ENCODE measurements at places on chromosomes 12 and 14. TPM values are rescaled to one million over a fixed set of nuclear protein-coding genes. Genes with fewer than 3 reads are reported as not detected.

GRCh38 chr12:103955811-103956508 is 9.7 kb upstream of the TDG start:
- peaks cover 2% of the 10 kb centered on the region for H3K4me1 ChIP-seq
- peak overlapping the region; percentile 64 for H3K4me3 ChIP-seq
- H3K27ac ChIP-seq: peak overlapping the region; percentile 80
- H3K27me3 ChIP-seq: no peaks in the 10 kb centered on the region
- H3K36me3 ChIP-seq: peaks cover 14% of the 10 kb centered on the region

The GDF11 gene
- 2.2 TPM for polyA plus RNA-seq

- no peaks in the 10 kb centered on the region for H3K4me1 ChIP-seq
- no peaks in the 10 kb centered on the region for H3K36me3 ChIP-seq
- H3K27me3 ChIP-seq: no peaks in the 10 kb centered on the region
- no peak for DNase-seq
- no peak overlapping the region for H3K4me3 ChIP-seq
These were observed 218.6 kb upstream of the FOXN3 start for GRCh38 chr14:89635615-89636014.

DNA sequence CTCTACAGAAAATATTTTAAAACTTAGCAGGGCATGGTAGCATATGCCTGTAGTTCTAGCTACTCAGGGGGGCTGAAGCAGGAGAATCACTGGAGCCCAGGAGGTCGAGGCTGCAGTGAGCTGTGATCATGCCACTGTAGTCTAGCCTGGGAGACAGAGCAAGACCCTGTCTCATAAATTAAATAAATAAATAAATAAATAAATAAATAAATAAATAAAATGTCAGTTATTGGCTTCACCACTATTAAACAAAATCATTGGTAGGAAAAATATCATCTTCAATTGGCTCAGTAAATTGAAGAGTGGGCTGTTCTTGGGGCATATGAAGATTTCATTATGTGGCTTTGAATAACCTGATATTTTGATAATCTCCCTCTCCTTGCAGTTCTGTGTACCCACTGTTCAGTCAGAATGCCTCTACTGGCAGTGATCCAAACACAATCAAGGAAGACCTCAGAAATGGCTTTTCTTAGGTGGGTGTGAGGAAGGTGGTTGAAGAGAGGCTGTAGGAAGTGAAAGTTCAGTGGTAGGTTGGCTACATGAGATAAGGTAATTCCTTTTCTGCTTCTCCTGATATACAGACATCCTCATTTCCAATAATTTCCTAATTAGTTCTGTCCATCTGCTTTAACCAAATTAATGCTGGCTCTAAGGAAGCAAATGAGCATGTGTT is 175.8 kb downstream of the MSRB3 start:
- no peaks in the 10 kb centered on the region for H3K4me1 ChIP-seq
- no peaks in the 10 kb centered on the region for H3K36me3 ChIP-seq
- no peak overlapping the region for H3K27ac ChIP-seq
- no peak overlapping the region for H3K4me3 ChIP-seq
- no peaks in the 10 kb centered on the region for H3K27me3 ChIP-seq

GRCh38 chr14:104743461-104744380 is 9.2 kb upstream of the SIVA1 start:
- H3K4me3 ChIP-seq: no peak overlapping the region
- DNase-seq: no peak
- H3K36me3 ChIP-seq: no peaks in the 10 kb centered on the region
- no peaks in the 10 kb centered on the region for H3K27me3 ChIP-seq
- no peak overlapping the region for H3K27ac ChIP-seq

- H3K4me1 ChIP-seq: peaks cover 39% of the 10 kb centered on the region
- no peaks in the 10 kb centered on the region for H3K36me3 ChIP-seq
- H3K4me3 ChIP-seq: no peak overlapping the region
- H3K27me3 ChIP-seq: no peaks in the 10 kb centered on the region
- DNase-seq: no peak
These were observed 15.3 kb upstream of the KRT80 start for GRCh38 chr12:52207106-52207505.

DNA sequence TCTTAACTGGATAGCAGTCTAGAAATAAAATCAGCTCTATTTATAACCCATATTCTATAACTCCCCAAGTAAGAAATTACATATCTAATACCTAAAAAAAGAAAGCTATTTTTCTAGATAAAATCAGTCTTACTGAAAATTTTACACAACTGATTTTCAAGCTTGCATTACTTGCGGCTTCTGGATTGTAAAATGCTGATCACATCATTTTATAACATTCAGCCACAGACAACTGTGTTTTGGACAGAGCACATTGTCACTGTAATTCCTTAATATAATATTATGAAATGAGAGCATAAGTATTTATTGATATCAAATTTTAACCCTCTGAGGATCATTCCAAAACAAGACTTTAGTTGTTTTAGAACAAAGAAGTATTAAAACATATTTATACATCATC is 78.5 kb upstream of the ARID2 start:
- H3K4me3 ChIP-seq: no peak overlapping the region
- no peaks in the 10 kb centered on the region for H3K27me3 ChIP-seq
- no peaks in the 10 kb centered on the region for H3K4me1 ChIP-seq
- no peaks in the 10 kb centered on the region for H3K36me3 ChIP-seq

The RBP5 gene
- 5.1 TPM for polyA plus RNA-seq

The SLC25A21 gene
- polyA plus RNA-seq: 1.4 TPM

The PSMD9 gene
- 80.5 TPM for polyA plus RNA-seq

The KHNYN gene
- polyA plus RNA-seq: 21.3 TPM

The PLBD2 gene
- 32.4 TPM for polyA plus RNA-seq

The LRRC10 gene
- not detected for polyA plus RNA-seq

DNA sequence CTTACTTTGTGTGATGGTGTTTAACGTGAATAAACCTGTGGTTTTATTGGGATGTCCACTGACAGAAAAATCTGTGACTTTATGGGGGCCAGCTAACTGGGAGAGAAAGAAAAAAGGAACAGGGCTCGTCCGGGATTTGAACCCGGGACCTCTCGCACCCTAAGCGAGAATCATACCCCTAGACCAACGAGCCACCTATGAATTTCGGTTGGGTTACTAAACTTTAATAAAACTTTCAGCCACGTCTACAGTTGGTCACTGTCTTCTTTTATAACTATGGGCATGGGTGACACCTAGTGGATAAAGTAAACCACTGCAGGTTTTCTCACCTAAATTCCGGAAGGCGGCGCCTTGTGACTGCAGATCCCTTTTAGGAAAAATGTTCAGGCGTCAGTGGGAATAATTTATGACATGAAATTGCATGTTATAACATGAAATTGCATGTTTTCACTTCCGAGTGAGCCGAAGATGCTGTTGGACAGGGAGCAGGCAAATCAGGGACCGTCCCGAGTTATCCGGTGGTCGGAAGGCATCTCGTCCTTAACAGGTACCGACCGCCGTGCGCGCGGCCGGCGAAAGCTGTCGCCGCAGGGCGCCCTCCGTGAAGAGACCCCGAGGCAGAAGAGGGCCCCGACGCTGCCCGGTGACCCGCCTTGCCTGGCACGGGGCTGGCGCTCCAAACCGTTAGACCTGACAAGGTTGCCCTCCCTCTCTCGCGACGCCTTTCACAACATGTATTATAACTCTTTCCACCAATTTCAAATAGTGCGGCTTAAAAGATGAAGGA is 18.2 kb upstream of the RNASE12 start:
- no peaks in the 10 kb centered on the region for H3K4me1 ChIP-seq
- no peaks in the 10 kb centered on the region for H3K36me3 ChIP-seq
- H3K4me3 ChIP-seq: peak overlapping the region; percentile 80
- DNase-seq: peak; percentile 88
- no peaks in the 10 kb centered on the region for H3K27me3 ChIP-seq

GRCh38 chr12:43337571-43338444 is 214.2 kb downstream of the ADAMTS20 start:
- H3K36me3 ChIP-seq: no peaks in the 10 kb centered on the region
- H3K27me3 ChIP-seq: no peaks in the 10 kb centered on the region
- DNase-seq: no peak

DNA sequence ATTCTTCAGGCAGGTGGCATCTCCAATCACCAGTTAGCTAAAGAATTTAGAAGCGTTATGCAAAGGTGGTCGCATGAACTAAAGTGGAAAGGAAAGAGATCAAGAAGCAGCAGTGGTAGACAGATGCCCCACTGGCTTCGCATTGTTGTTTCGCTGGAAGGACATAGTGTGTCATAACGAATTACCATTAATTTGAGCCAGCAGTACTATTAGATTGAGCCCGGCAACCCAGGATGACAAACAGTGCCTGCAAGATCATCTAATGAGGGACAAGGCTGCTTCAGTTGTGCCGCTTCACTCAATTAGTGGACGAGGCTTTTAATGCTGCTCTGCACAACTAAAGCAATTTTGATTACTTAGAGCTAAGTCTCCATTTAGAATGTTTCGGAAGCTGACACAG is 274.5 kb upstream of the SOX5 start:
- no peak for DNase-seq
- no peak overlapping the region for H3K27ac ChIP-seq
- no peaks in the 10 kb centered on the region for H3K27me3 ChIP-seq
- no peaks in the 10 kb centered on the region for H3K4me1 ChIP-seq
- no peak overlapping the region for H3K4me3 ChIP-seq

DNA sequence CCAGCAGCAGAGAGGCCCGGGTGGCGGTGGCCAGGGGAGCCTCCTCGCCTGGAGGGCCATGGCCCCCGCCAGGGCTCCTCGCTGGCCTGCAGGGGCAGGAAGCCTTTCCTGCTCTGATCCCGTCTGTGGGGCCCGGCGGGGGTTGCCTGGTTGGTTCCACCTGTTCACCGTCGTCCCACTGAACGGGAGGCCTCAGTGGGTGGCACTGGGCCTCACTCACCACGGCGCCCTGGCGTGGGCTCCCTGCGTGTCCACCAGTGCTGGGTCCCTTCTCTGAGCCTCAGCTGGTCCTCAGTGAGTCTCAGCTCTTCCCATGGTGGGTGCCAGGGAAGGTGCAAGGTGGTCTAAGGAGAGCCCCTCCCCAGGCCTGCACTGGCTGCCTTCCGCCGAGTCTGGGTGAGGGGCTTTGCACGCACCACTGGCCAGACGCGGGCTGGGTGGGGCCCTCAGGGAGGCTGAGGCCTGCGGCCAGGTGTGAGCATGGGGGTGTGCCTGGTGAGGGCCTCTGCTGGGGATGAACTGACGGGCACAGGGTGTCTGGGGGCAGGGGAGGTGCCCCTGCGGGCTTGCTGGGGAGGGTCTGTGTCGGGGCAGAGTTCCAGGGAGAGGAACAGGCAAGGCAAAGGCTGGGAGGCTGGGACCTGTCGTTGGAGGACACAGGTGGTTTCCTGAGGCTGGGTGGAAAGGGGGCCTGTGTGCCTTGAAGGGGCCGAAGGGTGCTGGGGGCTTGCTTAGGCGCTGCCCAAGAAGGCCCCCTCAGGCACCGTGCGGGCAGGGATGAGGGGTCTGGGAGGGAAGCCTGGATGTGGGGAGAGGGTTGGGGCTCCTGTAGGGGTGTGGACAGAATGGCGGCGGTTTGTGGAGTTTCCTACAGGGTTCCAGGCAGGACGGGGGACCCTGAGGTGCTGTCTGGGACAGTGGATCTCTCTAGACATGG is 339.8 kb downstream of the TMEM121 start:
- H3K4me3 ChIP-seq: no peak overlapping the region
- H3K4me1 ChIP-seq: no peaks in the 10 kb centered on the region
- no peaks in the 10 kb centered on the region for H3K36me3 ChIP-seq
- no peak overlapping the region for H3K27ac ChIP-seq
- no peak for DNase-seq

The LBHD2 gene
- not detected for polyA plus RNA-seq

- no peak for DNase-seq
- no peaks in the 10 kb centered on the region for H3K36me3 ChIP-seq
- H3K27me3 ChIP-seq: peaks cover 3% of the 10 kb centered on the region
- no peaks in the 10 kb centered on the region for H3K4me1 ChIP-seq
- no peak overlapping the region for H3K4me3 ChIP-seq
These were observed 126.6 kb downstream of the KSR2 start for GRCh38 chr12:117842220-117842619.
